ENCODE measurements at places on chromosomes 4 and X.

DNA sequence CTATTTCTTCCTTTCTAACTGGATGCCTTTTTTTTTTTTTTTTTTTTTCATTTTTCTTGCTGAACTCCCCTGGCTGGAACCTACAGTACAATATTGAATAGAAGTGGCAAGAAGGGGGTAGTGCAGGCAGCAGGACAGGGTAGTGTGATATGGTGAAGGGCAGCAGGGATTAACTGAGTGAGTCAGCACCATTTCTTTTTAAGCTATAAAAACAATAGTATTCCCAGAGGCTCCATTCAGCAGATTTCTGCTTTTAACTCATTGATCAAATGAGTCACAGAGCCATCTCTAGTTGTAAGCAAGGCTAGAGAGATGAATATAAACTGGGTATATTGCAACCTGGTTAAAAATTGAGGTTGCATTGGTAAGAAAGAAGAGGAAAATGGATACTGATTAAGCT, 53.6 kb upstream of the SETD7 start:
- DNase-seq = no peak

GRCh38 chrX:338836-339400, 20.3 kb upstream of the GTPBP6 start:
- DNase-seq = no peak

GRCh38 chr4:89939994-89940393, 45.3 kb downstream of the MMRN1 start:
- no peak for DNase-seq

GRCh38 chrX:13007519-13008188, 32.7 kb downstream of the TMSB4X start:
- DNase-seq = no peak

GRCh38 chr4:78846258-78846657, 70.1 kb downstream of the BMP2K start:
- no peak for DNase-seq

DNA sequence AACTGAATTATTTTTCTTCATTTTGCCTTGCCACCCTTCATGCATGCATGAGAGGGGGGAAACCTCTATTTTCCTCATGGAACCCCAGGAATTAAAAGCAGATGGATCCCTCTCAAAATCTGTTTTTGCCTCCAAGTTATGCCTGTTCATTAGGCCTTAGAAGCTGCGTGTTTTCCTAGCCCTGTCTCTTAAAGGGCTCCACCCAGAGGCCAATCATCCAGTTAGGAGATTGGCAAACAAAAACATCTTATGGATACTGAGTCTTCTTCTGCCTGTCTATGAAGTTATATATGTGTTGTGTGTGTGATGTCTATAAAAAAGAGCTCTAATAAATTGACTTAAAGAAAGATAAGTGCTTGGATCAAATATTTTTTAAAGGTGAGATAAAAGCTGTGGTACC, 142.9 kb downstream of the ANAPC10 start:
- no peak for DNase-seq

GRCh38 chr4:8880851-8881250, 9.2 kb upstream of the HMX1 start:
- no peak for DNase-seq

DNA sequence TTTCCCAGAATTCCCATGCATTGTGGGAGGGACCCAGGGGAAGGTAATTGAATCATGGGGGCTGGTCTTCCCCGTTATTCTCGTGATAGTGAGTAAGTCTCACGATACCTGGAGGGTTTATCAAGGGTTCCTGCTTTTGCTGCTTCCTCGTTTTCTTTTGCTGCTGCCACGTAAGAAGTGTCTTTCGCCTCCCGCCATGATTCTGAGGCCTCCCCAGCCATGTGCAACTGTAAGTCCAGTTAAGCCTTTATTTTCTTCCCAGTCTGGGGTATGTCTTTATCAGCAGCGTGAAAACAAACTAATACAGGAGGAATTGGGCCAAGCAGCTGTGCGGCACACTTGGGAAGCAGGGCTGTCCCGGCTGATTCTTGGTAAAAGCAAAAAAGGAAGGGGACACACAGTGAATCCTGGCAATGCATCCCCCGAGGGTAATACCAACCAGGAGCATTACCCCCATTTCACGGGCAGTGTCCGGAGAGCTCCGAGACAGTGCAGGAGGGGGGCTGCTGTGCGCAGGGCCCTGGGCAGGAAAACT, 185.7 kb downstream of the AFAP1 start:
- no peak for DNase-seq

DNA sequence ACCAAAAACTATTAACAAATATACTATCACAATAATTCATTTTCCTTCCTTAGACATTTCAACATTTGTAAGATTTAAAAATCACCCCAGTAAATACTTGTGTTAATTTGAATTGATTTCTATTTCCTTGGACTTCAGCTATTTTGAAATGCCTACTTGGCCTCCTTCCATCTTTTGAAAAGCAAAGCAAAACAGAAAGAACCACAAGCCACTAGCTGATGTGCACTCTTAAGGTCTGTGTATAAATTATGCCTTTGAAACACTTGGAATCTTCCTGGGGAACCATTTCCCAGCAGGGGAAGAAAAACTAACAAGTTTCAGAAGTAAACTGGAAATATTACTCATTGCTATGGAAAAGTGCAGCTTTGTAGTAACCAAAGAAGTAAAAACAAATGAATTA, 139.8 kb downstream of the CLCN4 start:
- no peak for DNase-seq

- no peak for DNase-seq
Measured at GRCh38 chr4:159141193-159141592, 38.3 kb downstream of the RAPGEF2 start.

GRCh38 chr4:158166701-158167100, 6.1 kb downstream of the GASK1B start:
- no peak for DNase-seq

DNA sequence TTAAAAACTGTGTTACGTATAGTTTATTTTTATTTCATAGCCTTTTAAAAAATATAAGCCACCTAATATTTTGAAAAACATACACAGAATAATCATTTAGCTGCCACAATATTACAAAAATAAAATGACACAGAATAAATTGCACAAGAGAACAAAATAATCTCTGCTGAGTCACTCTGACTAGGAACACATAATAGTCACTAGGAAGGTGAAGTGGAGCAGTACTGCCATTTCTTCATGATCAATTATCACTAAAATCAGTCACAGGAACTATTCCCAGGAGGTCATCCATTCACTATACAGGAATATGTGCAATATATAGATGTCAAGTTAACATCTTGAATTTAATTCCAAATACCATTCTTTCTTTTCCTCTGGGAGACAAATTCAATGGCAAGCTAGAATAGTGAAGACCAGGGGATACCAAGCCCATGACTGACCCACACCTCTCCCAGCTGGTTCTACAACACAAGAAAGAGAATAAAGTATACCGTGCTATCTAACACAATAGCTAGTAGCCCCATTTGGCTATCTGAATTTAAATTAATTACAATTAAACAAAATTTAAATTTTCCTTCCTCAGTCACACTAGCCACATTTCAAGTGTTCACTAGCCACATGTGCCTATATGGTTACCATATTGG, 5.9 kb downstream of the SMIM43 start:
- no peak for DNase-seq

GRCh38 chr4:19472666-19473065, 779.0 kb upstream of the SLIT2 start:
- DNase-seq = no peak

DNA sequence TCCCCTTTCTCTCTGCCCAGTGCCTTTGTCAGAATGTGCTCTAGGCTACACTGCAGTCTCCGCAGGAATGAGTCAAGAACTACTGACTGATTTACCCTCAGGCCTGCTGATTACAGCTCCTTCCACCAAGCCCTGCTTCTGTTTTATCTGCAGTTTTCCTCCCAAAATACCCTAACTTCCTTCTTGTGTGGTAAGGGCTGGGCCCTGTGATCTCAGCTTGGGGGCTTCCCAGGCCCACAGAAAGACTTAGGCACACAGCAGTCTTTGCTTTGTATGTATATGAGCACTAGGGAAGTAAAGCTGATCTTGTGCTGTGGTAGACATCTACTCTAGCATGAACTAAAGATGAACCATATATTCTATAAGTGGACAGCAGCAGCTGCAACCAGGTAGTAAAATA, 18.8 kb downstream of the PAK3 start:
- DNase-seq = no peak

DNA sequence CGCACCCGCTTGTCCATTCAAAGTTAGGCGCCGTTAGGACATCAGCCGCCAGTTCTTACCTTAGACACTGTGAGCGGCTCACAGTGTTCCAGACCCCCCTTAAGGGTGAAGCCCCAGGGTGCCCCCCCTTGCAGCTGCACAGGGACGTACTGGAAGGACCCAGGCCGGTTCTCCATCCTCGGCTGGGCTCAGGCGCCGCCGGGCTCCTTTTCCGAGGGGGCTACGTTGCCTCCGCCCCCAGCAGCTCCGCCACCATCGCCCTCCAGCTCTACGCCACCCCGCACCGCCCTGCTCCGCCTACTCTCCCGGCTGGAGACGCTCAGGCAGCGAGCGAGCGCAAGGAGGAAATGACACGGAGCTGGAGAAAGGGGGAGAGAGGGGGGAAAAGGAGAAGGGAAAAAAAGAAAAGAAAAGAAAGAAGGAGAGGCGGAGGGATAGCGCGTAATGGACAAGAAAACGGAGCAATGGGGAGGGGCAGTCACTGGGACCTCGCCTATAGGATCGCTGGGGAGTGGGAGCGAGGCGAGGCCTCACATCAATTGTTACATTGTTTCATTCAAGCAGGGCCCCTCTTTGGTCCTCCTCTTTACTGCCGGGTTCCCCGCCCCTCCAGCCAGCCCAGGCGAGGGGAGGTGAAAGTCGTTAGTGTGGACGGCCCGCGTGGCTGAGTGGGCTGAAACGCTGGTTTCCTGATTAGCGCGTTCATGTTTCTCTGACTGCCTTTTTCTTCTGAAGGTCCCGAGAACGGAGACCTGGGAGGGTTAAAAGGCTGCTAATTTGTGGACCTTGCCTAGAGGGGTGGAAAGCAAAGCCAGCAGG, at the start of gene SHROOM4:
TSS of gene SHROOM4 (minus strand) at position 352 of the 819 bp plus-strand sequence. CDS start at position 176, 176 bp downstream.
- no peak for DNase-seq

- DNase-seq = no peak
Measured at GRCh38 chrX:103774070-103774642, 2.5 kb upstream of the PLP1 start.

- no peak for DNase-seq
Measured at GRCh38 chr4:125538670-125539069, 223.9 kb downstream of the FAT4 start.

GRCh38 chr4:105815701-105816100, 79.6 kb upstream of the NPNT start:
- no peak for DNase-seq

GRCh38 chr4:8908206-8908893, 36.7 kb upstream of the HMX1 start:
- DNase-seq = no peak

DNA sequence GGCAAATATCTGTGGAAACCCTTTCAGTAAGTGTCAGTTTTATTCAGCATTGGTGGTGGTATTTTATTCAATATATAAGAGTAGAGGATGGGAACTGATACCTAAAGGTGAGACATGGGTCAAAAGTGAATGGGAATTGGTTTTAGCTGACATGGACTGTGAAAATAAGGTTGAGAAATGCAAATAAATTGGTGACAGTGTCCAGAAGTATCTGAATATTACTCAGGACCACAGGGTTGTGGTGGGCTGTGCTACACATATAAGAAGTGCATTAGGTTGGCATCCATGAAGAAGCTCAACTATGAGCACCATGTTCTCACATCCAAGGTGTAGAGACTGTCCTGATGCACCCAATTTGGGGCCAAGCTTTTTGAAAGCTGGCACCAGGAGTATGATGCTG, 45.0 kb downstream of the ETDC start:
- no peak for DNase-seq

GRCh38 chrX:9953396-9953795, 13.8 kb upstream of the CLDN34 start:
- no peak for DNase-seq

- no peak for DNase-seq
Measured at GRCh38 chrX:77342004-77342403, 105.2 kb upstream of the FGF16 start.

GRCh38 chr4:24273136-24273535, 311.2 kb downstream of the DHX15 start:
- DNase-seq = no peak

DNA sequence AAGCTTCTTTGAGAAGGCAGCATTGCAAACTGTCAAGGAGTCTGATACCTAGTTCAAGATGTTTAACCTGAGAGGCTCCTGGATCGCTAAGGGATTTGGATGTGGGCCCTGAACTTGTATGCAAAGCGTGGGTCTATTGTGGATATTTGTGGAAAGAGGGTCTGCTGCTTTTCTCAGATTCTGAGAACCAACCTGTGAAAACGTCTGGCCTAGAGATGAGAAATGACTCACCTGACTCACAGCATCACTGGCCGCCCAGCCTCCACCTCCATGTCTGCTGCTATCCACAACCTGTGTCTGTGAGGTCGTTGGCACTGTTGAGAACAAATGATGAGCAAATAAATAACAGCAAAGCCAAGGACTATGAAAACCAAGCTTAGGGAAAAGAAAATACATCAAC, 33.3 kb upstream of the PROM1 start:
- DNase-seq = no peak

DNA sequence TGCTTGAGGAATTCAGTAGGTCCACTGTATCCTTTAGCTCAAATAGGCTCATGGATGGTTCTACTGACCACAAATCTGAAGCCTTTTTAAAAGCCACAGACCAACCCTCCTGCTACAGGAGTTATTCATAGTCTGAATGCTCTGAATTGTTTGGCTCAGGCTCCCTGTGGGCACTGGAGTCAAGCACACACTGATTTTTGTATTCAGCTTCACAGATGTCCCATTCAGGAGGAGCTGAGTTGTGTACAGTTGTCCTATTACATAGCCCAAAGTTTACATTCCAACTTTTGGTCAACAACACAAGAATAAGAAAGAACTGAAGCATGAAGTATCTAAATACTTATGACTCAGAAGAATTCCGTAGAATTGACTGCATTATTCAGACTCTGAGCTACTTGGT, 243.9 kb downstream of the UNC5C start:
- DNase-seq = no peak

DNA sequence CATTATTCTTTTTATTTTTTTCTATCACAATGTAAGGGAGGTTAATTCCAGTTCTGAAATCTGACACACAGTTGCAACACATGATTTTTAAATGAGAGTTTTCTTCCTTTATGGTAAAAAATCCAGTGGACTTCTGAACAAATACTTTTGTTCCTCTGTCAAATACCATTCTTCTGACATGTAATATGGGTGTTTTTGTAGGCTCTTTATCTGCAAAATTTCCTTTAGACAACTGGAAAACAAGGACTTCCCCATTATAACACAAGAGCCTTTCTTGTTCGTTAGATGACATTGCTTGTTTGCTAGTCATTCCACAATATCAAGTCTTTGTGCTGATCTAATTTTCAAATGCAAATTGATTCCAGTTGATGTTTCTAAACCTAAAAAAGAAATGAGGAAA, 7.7 kb downstream of the FANCB start:
- DNase-seq = no peak

GRCh38 chr4:7691982-7692381, 247.7 kb downstream of the AFAP1 start:
- DNase-seq = no peak

GRCh38 chr4:19999775-20000414, 251.8 kb upstream of the SLIT2 start:
- no peak for DNase-seq

Measured in stimulated activated CD8-positive, alpha-beta memory T cell treated with anti-CD3 and anti-CD28 coated beads, Interleukin-15, amount 100 ng/mL, for 4 hours (primary cell).